Stimulated activated CD4-positive, alpha-beta T cell treated with anti-CD3 and anti-CD28 coated beads, Interleukin-1b, Interleukin-23, amount 100 ng/mL, for 1 hour (primary cell): ENCODE measurements at places on chromosomes 1 and 21.

DNA sequence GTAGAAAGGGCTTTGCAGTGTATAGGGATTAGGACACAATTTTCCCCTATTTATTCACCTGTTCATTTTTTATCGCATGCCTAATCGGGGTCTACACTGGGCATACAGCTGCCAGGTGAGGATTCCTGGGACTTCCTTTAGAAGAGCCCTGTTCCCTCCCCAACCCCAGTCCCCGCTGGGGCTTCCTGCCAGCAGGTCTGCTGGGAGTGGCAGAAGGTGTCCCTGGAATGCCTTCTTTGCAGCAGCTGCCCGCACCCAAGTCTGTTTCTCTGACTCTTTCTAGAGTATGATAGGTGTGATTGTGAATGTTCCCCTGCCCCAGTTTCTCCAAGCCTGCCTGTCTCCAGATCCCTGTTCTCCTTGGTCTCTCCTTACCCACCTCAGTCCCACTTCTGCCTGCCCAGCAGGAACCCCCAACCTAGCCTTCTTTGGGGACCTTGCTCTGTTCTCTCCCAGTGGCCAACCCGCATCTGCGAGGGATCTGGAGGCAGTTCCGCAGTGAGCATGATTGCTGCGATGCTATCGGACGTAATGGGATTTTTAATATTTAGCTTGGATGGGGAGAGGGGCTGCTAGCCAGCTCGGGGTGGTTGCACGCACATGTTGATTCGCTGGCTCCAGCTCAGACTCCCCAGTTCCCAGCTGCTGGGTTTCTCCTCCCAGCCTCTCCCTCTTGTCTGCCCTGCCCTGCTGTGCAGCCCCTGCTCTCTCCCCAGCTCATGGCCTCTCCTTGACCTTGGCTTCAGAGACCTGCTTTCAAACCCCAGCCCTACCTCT is 79.8 kb downstream of the EPHB2 start:
- DNase-seq, result no peak

- no peak for DNase-seq
These were observed 31.2 kb downstream of the KCNK2 start for GRCh38 chr1:215113776-215114153.

DNA sequence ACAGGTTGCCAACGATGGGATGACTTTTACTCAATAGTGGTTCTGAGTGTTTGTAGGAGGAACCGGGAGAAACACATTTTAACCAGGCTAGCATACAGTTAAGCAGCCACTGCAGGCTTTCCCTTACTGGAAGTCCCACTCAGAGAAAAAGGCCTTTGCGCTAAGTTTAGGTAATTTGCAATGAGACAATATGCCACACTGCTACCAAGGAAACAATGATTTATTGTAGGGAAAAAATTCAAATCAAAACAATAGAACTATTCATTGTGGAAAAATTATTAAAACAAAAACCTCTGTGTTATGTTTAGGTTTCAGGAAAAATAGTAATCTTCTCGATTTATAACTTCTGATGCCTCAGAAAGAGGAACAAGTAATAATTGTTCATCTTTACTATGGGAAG is 51.4 kb upstream of the CR2 start:
- no peak for DNase-seq

GRCh38 chr1:19418503-19418971 is 66.8 kb downstream of the CAPZB start:
- DNase-seq, result no peak

GRCh38 chr1:79430437-79430836 is 423.9 kb upstream of the ADGRL4 start:
- DNase-seq, result no peak

DNA sequence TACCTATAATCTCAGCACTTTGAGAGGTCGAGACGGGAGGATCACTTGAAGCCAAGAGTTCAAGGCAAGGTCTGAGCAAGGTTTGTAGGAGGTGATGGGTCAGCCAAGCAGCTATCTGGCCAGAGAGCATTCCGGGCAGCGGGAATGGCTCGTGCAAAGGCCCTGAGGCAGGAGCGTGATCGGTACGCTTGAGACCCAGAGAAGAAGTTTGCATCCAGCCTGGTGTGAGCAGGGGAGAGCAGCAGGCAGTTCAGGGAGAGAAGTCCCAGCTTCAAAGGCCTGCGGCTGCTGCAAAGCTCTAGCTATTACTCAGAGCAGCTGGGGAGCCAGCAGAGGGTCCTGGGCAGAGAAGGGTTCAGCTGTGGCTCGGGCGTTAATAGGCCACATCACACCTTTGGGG is 5.1 kb upstream of the SRARP start:
- no peak for DNase-seq

GRCh38 chr1:62601457-62601856 is 4.1 kb downstream of the ANGPTL3 start:
- no peak for DNase-seq

- no peak for DNase-seq
These were observed 69.8 kb downstream of the SPSB1 start for GRCh38 chr1:9362488-9362887.

- DNase-seq, result no peak
These were observed 6.3 kb downstream of the SLC9A1 start for GRCh38 chr1:27148591-27148990.

DNA sequence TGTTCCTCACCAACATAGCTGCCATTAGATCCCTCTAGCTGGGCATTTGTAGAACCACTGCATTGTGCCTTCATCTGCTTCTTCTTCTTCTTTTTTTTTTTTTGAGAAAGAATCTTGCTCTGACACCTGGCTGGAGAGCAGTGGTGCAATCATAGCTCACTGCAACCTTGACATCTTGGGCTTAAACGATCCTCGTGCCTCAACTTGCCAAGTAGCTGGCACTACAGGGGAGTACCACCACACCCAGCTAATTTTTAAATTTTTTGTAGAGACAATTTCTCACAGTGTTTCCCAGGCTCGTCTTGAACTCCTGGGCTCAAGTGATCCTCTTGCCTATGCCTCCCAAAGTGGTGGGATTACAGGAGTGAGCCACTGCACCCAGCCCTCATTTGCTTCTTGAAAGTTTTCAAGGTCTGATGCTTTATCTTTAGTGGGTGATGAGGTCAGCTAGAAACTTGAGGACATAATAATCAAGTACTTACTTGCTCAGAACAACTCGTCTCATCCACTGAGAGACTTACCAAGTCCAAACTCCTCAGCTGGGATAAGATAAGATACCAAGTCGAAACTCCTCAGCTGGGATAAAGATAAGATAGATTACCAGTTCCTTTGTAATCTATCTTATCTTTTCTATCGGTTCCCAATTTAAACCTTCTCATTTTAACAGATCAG is 71.5 kb downstream of the MACF1 start:
- no peak for DNase-seq

- no peak for DNase-seq
These were observed 115.1 kb upstream of the JUN start for GRCh38 chr1:58898739-58899586.

- DNase-seq, result no peak
These were observed 35.5 kb downstream of the RHOU start for GRCh38 chr1:228770779-228771223.

GRCh38 chr1:24425441-24425840 is 9.8 kb downstream of the NIPAL3 start:
- DNase-seq, result no peak

GRCh38 chr1:159261721-159262494 is 40.2 kb upstream of the FCER1A start:
- no peak for DNase-seq

GRCh38 chr1:115040501-115040900 is 10.9 kb downstream of the TSHB start:
- no peak for DNase-seq

DNA sequence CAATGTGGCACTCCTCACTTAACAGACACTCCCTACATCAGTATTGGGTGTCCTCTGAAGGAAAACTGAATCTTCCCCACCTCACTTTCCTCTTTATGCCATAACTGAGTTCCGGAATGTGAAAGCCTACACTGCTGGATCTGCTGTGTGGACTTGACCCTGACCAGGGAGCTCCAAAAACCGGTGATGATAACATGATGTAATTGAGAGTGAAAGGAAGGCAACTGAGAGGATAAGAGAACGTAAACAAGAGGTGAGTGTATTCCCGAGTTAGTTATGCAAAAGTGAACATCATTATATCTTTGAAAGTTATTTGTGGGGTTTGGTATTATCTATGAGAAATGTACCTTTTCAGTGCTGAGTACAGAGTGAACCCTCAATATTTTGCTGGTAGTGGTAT is 1794.8 kb downstream of the MRPL39 start:
- DNase-seq, result no peak

DNA sequence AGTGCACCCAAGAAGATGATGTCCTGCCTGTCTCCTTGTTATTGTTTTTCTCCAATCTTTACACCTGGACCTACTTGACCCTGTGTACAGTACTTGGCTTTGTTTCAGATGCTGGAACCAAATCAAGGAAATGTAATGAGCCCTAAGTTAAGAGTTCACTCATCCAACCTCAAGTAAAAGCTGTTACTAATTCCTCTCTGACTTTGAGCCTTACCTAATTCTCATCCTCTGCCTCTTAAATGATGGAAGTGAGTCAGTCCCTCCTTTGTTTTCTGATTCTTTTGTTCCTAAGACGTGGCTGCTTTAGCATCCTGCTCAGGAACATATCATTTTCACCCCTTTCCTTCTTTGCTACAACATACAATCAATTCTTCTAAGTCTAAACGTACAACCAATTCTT is 15.3 kb upstream of the PLA2G4A start:
- no peak for DNase-seq

- DNase-seq, result no peak
These were observed 10.4 kb downstream of the MPZ start for GRCh38 chr1:161299347-161299746.

- DNase-seq, result peak; percentile 8
These were observed 509 bp downstream of the PIK3R3 start for GRCh38 chr1:46131712-46132528.

GRCh38 chr1:6016191-6016865 is 24.1 kb upstream of the NPHP4 start:
- no peak for DNase-seq

- DNase-seq, result no peak
These were observed at the start of gene PRKACB for GRCh38 chr1:84143796-84144565. TSS of gene PRKACB (plus strand) at chr1:84144271. CDS start at chr1:84144362, 91 bp downstream.

DNA sequence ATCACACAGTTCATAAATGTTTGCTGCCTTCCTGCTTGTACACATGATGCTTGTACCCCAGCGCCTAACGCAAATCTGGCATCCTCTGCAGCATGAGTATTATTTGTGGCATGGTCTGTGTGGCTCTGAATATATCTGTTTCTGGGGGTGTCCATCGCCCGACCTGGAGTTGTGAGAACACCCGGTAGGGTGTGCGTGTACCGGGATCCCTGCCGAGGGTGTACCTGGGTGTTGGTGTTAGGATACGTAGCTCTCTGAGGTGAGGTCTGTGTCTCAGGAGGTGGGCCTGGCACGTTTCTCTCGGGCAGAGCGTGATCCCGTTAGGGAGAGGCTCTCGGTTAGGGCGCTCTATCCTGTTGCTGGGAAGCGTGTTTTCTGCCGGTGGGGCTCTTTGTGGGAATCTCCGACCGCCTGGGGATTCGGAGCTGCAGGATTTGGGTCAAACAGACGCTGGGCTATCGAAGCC is 10.4 kb upstream of the CDC20 start:
- no peak for DNase-seq

GRCh38 chr21:15686506-15686905 is 43.3 kb upstream of the USP25 start:
- no peak for DNase-seq

DNA sequence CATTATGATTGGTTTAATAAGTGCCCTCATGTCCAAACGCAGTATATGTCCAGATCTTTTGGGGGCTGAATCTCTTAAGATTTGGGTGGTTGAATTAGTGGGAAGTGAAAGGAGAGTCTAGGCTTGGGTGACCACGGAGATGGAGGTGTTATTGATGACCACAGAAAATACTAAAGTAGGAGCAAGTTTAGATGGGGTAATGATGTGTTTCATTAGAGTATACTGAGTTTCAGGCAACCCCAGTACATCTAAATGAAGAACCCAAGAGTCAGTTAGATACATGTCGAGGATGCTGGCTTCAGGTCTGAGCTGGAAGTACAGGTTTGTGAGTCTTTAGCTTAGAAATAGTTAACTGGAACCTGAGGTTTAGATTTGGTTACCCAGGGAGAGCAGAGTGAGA is 6.5 kb upstream of the ZZZ3 start:
- DNase-seq, result no peak

GRCh38 chr1:10401281-10401680 is 2.4 kb downstream of the PGD start:
- DNase-seq, result no peak

DNA sequence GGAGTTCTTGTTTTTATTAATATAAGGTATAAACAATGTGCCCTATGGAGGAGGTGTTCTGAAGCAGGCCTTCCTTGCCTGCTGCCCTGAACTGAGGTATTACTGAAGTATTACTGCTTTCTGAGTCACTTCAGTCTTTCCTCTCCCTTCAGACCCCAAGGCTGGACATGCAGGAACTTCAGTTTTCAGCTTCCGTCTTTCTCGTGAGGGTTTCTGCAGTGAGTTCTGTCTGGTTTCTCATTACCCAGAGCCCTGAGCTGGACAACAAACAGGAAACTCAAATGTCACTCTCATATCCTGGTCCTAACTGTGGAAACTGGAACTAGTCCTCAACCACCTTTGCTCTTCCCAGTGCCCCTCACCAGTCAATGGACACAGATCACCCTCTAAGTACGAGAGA is 46.8 kb downstream of the ELAVL4 start:
- no peak for DNase-seq

GRCh38 chr1:42017259-42017658 is 98.5 kb upstream of the HIVEP3 start:
- no peak for DNase-seq

DNA sequence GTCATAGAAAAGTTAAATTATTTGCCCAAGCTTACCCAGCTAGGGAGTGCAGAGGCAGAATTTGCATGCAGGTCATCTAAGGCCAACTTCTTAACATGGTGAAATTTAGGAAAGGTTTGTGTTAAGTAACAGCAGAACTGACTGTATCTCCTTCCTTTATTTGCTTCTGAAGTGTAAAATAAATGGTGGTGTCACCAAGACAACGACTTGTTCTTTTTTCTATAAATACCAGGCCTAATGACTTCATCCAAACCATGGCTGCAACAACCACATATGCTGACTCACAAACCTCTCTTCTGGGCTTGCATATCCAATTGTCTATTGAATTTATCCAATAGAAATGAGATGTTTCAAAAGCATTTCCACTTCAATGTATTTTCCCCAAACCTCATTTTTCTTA is 19.1 kb downstream of the COL24A1 start:
- no peak for DNase-seq

- no peak for DNase-seq
These were observed 43.8 kb upstream of the AIM2 start for GRCh38 chr1:159120317-159120716.
